Stimulated activated CD8-positive, alpha-beta memory T cell treated with anti-CD3 and anti-CD28 coated beads, Interleukin-15, amount 100 ng/mL, for 1 hour (primary cell): ENCODE measurements at places on chromosomes 3 and 15.

GRCh38 chr15:22786868-22787698 lies 639 bp downstream of the NIPA1 start:
- DNase-seq, result no peak

- DNase-seq, result no peak
These were observed 3.0 kb upstream of the CALML4 start for GRCh38 chr15:68208136-68208535.

- DNase-seq, result no peak
These were observed 22.4 kb downstream of the LIPC start for GRCh38 chr15:58453931-58454793.

DNA sequence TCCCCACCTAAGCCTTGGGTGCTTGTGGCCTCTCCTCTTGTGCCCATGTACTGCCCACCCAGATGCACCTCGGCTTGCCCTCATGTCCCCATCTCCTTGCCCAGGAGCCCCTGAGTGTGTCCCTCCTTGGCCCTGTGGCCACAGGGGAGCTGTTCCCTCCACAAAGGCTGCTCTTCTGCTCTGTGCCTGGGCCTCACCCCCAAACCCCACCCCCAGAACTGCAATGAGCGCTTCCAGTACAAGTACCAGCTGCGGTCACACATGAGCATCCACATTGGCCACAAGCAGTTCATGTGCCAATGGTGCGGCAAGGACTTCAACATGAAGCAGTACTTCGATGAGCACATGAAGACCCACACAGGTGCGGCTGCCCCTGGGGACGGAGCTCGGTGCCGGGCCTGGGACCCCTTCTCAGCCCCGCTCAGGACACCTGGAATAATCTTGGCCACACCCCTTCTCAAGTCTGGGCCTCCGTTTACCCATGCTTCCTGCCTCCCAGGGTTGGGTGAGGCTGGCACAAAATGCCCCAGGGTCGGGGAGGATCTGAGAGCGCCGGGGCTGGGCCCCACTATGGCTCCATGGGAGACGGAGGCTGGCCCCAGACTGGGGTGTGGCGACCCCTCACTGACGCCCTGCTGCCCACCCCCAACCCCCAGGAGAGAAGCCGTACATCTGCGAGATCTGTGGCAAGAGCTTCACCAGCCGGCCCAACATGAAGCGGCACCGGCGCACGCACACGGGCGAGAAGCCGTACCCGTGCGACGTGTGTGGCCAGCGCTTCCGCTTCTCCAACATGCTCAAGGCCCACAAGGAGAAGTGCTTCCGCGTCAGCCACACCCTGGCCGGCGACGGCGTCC lies 10.3 kb downstream of the ZBTB47 start:
- no peak for DNase-seq

DNA sequence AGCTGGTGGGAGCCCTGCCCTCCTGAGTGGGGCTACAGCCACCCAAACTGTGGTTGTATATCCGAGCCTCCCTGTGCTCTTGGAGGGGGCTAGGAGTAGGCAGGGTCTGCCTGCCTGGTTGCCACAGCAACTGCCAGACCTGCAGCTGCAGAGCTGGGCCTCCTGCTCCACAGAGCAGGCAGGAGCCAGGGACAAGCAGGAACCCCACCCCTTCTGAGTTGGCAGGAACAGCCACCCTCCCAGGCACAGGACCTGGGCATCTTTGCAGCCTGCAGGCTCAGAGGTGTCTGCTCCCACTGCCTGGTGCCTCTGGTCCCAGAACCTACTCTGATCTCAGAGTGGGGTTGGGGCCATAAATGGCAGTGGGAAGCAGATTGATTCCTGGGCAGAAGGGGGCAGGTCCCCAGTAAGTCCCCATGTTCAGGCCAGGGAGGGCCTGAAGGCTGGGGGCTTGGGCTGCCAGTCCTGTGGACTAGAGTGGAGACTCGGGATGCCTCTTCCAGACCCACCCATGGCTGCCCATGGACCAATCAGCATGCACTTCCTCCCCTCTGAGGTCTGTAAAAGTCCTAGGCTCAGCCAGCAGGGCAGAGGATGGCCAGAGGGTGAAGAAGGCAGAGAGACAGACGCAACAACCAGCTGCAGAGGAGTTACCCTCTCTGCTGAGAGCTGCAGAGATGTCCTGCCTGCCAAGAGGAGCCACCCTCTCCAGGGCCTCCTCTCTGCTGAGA lies 10.3 kb upstream of the LRRC31 start:
- DNase-seq, result no peak

DNA sequence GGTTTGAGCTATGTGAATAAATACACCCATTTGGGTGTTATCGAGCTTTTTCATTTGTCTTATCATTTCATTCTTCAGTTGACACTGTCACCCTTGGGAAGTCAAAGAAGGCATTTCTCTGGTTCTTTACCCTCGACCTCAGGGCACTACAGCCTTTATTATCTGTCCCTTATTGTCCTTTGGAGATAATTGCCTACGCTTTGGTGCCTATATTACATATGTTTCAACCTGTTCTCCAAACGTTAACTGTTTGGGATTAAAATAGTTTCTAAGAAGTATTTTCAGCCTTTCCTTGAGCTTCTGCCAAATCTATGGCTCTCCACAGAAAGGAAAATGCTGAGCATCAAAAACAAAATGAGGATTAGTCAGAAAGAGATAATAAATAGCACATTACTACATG lies 395.4 kb upstream of the ADAMTS9 start:
- DNase-seq, result no peak

DNA sequence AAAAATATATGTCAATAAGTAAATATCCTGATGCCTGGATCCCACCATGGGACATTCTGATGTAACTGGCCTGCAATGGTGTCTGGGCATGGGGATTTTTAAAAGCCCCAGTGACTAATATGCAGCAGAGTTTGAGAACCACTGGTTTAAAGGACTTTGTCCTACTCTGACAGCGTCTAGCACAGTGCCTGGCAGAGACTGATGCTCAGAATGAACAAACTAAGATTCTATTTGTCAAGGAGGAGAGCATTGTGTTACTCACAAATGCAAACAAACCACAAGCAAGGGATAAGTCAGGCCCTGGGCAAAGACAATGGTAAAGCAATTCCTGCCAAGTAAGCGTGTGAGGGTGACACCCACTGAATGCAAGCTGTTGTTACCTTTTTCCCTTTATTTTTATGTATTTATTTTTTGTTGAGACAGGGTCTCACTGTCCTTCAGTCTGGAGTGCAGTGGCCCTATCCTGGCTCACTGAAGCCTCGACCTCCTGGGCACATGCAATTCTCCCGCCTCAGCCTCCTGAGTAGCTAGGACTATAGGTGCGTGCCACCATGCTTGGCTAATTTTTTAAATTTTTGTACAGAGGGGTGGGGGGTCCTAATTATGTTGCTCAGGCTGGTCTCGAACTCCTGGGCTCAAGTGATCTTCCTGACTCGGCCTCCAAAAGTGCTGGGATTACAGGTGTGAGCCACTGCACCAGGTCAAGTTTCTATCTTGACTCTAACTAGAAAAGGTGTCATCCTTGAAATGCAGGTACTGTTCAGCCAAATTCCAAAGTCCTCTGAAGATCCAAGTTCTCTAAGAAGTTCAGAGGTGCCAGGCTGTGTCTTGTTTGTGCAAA lies 909 bp upstream of the GPD1L start:
- no peak for DNase-seq

DNA sequence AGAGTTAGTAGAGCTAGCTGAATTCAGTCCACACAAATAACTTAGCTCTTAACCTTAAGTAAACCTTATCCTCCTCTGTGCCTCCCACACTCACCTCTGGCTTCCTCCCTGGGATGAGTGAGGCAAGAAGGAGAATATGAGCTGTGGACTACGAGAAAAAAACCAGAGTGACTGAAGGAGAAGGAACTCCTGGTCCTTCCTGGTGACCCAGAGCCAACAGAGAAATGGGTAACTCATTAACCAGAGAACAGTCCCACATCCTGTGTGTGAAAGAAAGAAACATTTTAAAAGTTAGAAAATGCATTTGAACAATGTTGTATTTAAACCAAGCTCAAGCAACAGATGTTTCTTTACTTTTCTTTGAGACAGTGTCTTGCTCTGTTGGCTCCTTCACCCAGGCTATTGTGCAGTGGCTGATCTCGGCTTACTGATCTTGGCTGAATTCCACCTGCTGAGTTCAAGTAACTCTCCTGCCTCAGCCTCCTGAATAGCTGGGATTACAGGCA lies 27.5 kb upstream of the FAM81A start:
- DNase-seq, result no peak

DNA sequence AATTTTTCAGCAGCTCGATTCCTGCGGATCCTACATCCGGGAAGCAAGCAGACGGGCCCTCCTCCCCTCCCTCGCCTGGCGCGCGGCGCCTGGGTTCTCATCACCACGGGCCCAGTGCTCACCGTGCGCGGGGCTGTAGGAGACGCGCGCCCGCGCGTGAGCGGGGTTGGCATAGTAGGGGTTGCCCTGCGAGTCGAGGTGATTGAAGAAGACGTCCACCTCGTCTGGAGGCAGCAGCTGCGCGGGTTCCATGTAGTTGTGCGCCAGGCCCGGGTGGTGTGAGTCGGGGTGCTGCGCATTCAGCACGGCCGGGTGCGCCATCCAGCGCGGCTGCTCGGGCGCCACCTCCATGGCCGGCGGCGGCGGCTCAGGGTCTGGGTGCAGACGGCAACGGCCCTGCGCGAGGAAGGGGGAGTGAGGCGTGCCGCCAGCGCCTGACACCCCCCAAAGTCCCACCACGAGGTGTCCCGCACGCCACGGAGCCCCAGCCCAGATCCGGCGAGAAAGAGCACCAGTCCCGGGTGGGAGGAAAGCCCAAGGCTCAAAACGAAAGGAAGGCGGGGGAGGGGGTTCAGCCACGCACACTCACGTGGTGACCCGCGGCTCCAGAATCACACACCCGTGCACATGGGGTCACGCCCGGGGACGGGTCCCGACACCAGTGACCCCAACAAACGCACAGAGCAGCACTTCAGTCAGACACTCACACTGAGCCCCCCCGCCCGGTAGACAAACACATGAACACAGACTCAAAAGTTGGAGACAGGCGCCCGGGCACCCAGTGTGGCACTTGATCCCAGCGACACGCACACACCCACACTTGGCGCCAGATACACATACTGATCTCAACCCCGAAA lies 6.1 kb downstream of the GATA2 start:
- no peak for DNase-seq

- DNase-seq, result no peak
These were observed 54.1 kb downstream of the ITGB5 start for GRCh38 chr3:124832782-124833709.

GRCh38 chr3:191254098-191254873 lies 55.2 kb downstream of the OSTN start:
- no peak for DNase-seq

GRCh38 chr15:48888191-48888590 lies 10.3 kb downstream of the EID1 start:
- no peak for DNase-seq

- DNase-seq, result no peak
These were observed 227.4 kb upstream of the DCBLD2 start for GRCh38 chr3:99128725-99129505.

DNA sequence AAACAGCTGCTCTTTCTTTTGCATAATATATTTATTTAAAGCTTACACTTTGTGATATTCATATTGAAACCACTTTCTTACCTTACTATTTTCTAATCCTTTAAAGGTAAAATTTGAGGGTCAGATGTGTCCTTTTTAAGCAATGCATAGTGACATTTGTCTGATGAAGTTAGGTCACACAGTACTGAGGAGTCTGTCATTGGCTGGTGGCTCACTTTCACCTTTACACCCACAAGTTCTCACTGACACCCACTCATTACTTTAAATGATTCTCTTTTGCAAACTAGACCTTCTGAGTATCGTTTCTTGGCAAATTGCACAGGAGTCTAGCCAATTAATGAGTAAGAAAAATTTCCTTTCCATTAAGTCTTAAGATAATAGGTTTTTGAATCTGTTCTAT lies 758.3 kb upstream of the ARPP21 start:
- no peak for DNase-seq

DNA sequence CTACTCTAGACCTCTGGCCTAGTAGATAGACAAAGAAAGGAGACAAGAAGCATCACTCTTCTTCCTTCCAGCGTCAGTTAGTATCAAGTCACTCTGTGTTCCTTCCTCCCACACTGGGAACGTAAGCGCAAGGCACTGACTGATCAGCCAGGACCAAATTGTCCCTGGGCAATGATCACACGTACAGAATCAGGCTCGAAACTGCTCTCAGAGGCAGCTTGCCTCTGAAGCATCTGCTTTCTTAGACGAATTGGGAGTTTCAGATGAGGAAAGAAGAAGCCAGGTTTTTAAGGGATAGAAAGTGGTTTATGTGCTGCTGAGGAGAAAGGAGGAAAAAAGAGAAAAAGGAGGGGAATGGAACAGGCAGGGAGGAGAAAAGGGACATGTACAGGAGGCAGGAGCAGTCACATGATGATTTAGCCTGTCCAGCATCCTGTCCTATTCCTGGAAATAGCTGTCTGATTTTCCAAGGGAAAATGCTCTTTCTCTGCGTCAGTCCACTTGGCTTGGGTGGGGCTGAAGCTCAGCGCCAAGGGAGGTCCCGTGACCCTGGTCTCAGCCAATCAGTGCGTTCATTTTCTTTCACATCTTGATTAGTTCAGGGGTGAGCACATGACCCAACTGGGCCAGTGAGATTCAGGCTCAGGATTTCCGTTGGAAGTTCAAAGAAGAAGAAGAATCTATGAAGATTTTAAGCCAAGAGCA lies 102.0 kb upstream of the PRICKLE2 start:
- no peak for DNase-seq

GRCh38 chr3:128362026-128362965 lies 104.4 kb downstream of the DNAJB8 start:
- no peak for DNase-seq

DNA sequence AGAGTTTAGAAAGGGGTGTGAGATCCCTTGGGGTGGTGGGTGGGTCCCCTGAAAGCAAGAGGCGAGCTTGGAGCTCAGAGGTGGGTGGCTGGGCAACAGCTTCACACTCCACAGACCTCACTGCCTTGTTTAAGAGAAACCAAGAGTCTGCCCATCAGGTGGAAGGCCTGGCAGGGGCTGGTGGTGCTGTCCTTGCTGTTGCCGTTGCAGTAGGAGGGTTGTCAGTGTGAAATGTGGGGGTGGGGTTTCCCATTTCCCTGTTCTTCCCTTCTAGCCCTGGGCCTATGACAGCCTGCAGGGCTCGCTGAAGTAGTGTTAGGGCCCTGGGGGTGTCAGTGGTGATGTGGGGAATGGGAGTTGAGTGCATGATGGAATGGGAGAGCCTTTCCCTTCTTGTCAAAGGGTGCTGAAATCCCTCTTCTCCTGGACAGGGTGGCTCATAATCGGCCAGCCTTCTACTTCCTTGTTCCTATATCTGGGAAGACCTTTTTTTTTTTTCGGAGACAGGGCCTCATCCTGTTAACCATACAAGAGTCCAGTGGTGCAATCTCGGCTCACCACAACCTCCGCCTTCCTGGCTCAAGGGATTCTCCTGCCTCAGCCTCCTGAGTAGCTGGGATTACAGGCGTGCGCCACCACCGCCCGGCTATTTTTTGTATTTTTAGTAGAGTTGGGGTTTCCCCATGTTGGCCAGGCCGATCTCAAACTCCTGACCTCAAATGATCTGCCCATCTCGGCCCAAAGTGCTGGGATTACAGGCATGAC lies 4.3 kb downstream of the PLEKHO2 start:
- no peak for DNase-seq

- no peak for DNase-seq
These were observed 95.1 kb upstream of the MRPS22 start for GRCh38 chr3:139248593-139249255.

- DNase-seq, result no peak
These were observed 333.5 kb upstream of the NR2E3 start for GRCh38 chr15:71476823-71477222.
